Right renal cortex interstitium (tissue), 3 donors: ENCODE measurements at places on chromosomes 4 and X. TPM values are rescaled to one million over a fixed set of nuclear protein-coding genes. Genes with fewer than 3 reads are reported as not detected.

Gene MAGEA3
- polyA plus RNA-seq, result not detected

Gene HSFX1
- polyA plus RNA-seq, result 1.5 TPM

Gene AIFM1
- 102 TPM for polyA plus RNA-seq

Gene COL4A6
- polyA plus RNA-seq, result 15.6 TPM

Gene ADH4
- polyA plus RNA-seq, result 0.51 TPM

Gene LRPAP1
- polyA plus RNA-seq, result 274 TPM
